SK-N-MC (cell line): ENCODE measurements at places on chromosomes 13 and 19.

DNA sequence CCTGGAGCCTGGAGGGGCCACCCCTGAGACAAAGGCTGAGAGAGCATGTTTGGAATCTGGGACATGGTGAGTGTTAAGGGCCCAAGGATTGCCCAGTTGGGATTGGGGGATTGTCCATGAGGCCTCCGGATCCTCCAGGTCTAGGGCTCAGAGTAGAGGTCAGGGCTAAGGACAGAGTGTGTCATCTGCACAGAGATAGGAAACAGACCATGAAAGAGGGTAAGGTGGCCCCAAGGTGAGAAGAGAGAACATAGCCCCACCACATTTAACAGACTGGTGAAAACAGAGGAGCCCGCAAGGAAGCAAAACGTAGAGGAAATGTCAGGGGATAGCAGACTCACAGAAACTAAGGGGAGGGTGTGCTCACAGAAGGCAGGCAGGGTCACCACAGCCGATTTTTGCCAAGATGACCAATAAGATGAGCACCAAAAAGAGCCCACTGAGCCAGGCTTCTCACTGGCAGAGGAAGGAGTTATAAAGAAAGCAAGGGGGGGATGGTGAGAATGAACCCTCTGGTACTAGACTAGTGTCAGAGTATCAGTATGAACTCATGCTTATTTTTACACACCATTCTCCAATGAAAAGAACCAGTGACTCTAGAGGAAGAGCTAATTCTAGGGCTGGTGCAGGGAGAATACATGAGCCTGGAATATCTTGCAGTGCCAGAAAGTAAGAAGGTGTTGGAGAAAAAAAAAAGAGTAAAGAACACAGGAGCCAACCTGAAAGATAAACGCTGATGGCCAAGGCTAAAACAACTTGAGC, 17.5 kb downstream of the DYRK1B start:
- DNase-seq, result no peak

DNA sequence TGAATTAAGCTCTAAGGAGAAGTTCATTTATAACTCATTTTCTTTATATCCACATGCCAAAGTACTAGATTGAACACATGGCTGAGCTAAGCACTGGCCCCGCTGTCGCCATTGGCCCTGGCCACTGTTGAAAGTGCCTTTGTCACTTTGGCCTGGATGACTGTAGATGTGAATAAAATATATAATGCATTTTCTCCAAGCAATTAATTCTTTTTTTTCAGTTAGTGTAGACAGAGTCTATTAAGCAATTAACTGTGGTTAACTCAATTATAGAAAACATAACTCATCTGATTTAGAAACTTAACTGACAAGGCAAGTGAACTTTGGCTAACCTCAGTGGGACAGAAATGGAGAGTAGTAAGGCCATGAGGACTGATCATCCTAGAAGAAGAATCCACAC, 965.6 kb downstream of the EFNB2 start:
- DNase-seq, result no peak

DNA sequence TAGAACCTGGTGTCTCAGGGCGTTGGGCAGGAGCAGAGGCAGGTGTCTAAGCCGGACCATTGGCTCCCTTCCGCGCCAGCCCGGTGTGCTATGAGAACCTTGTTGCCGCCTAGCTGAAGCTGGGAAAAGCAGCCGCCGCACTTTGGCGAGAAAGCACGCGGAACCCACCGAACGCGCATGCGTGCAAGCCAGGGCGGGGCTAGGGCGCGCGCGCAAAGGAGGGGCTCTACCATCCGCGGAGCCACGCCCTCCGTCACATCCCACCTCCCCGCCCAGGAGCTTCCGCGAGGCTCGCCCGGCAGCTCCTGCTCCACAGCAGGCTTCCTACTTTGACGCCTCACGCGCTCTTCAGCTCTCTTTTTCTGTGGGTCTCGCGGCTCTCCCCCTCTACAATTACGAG, 51.3 kb downstream of the WDR87 start:
- DNase-seq, result no peak

GRCh38 chr19:18879579-18880373, 16.2 kb downstream of the CERS1 start:
- DNase-seq, result no peak

GRCh38 chr13:50463719-50464118, 379.8 kb downstream of the DLEU7 start:
- DNase-seq, result peak; percentile 8

GRCh38 chr13:97352815-97353214, 81.2 kb upstream of the RAP2A start:
- DNase-seq, result no peak

DNA sequence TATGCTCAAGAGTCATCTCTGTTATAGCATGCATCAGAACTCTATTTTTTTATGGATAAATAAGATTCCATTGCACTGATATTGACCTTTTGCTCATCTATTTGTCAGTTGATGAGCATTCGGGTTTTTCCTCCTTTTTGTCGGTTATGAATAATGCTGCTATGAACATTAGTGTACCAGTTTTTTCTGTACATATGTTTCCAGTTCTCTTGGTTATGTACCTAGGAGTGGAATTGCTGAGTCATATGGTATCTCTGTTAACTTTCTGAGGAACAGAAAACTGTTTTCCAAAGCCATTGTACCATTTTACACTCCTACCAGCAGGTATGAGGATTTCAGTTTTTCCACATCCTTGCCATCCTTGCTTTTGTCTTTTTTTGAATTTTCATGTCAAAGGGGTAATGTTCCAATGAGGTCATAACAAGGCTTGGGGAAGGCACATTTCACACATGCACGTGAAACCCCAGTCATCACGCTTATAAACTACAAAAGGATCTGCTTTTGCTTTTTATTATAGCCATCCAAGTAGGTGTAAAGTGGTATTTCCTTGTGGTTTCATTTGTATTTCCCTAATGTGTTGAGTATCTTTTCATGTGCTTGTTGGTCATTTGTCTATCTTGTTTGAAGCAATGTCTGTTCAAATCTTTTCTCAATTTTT, 14.6 kb downstream of the KBTBD7 start:
- no peak for DNase-seq

- no peak for DNase-seq
These were observed 3.5 kb downstream of the KLF2 start for GRCh38 chr19:16327911-16328823.

GRCh38 chr19:19207637-19208572, 3.9 kb upstream of the NCAN start:
- no peak for DNase-seq

- no peak for DNase-seq
These were observed at the start of gene USF2 for GRCh38 chr19:35268536-35269437. USF2 (plus strand) TSS chr19:35268962; CDS start chr19:35269102, 140 bp downstream.

GRCh38 chr19:58315580-58315979, 10.4 kb downstream of the ERVK3-1 start:
- DNase-seq, result no peak

DNA sequence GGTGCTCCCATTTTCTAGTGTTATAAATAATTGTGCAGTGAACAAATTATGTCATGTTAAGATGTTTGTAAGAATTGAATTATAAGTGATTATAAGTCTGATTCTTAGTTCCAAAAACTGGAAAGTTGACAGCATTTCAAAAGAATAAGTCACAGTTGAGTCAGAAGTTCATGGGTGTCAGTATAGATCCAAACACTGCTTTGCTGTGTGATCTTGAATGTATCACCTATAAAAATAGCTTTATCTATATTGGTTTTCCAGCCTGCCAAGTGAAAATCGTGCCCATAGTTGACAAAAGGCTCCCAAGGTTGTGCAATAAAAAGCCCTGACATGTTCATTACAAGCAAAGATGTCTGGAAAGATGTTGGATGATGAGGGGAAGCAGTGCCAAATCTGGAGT, 336.0 kb downstream of the MTUS2 start:
- no peak for DNase-seq

DNA sequence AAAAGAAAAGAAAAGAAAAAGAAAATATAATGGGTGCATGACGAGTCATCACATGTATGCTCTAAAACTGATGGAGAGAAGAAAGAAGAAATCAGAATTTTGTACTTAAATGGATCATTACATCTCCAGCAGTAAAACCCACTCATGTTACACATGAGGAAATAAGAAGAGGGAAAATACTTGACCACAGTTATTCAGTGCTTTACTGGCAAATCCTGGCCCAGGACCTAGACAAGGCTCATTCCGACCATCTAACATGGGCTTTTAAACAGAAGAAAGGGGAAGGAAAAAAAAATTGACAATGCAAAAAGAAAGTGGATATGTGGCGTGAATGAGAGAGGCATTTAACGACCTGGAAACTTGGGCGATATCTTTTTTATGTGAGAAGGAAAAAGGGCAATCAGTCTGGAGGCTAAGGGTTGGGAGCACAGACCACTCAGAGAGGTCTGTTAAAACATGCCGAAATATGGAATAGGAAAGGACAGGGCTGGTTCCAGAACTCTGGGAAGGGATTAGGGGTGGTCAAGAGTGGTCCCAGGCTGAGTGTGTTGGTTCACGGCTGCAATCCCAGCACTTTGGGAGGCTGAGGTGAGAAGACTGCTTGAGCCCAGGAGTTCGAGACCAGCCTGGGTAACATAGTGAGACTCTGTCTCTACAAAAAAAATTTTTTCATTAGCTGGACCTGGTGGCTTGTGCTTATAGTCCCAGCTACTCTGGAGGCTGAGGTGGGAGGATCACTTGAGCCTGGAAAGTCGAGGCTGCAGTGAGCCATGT, 1.6 kb downstream of the SIGLECL1 start:
- no peak for DNase-seq

DNA sequence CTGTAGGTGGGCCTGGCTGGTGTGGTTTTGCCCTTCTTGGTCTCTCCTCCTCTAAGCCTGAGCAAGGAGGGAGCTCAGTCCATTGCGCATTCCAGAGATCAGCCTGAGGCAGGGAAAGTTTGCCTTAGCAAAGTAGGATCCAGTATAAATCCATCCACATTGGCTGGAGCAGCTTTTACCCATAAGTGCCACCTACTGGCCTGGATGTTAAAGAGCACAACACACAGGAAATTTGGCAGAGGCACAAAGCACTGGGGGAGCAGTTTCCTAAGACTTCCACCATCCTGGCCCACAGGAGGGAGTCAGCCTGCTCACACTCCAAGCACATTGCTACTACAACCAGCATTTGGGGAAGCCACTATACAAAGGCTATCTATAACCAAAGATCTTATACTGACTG, 1124.2 kb downstream of the SLITRK1 start:
- DNase-seq, result no peak

DNA sequence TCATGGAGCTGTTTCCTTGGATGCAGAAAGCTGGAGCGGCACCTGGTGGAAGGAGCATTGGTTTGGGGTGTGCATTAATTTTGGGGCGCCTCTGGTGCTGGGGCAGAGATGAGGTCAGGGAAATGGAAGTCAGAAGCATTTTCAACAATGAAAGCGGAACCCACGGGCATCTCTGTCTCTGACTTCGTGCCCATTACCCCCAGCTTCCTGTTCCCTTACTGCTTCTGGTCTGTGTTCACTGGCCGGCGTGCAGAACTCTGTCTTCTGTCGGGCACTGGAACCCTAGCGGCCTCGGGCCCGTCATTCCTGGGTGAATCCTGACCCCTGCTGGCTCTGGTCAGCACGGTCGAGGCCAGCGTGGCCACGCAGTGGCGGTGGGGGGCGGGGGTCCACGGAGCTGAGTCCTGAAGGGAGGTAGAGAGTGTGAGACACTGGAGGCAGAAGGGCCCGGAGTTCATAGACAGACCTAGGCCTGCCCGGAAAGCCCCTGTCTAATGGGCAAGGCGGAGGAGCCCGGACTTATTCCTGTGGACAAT, 7.9 kb upstream of the LINGO3 start:
- no peak for DNase-seq

DNA sequence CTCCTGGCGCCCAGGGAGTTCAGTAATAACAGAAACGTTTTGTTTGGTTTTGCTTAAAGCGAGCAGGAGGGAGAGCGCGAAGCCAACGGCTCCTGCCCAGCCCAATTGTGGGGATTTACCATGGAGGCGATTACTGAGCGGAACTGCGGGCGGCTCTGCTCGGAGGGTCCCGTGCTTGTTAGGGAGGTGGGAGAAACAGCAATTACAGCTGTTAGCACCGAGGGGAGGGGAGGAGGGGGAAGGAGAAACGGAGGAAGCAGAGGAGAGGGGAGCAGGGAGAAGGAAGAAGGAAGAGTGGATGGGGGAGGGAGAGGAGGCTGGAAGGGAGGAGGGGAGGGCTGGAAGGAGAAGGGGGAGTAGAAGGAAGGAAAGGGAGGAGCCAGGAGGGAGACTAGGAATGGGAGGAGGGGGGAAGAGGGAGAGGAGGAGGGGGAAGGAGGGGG, 7.7 kb upstream of the ONECUT3 start:
- no peak for DNase-seq

GRCh38 chr13:98652721-98653462, 76.0 kb upstream of the STK24 start:
- no peak for DNase-seq

DNA sequence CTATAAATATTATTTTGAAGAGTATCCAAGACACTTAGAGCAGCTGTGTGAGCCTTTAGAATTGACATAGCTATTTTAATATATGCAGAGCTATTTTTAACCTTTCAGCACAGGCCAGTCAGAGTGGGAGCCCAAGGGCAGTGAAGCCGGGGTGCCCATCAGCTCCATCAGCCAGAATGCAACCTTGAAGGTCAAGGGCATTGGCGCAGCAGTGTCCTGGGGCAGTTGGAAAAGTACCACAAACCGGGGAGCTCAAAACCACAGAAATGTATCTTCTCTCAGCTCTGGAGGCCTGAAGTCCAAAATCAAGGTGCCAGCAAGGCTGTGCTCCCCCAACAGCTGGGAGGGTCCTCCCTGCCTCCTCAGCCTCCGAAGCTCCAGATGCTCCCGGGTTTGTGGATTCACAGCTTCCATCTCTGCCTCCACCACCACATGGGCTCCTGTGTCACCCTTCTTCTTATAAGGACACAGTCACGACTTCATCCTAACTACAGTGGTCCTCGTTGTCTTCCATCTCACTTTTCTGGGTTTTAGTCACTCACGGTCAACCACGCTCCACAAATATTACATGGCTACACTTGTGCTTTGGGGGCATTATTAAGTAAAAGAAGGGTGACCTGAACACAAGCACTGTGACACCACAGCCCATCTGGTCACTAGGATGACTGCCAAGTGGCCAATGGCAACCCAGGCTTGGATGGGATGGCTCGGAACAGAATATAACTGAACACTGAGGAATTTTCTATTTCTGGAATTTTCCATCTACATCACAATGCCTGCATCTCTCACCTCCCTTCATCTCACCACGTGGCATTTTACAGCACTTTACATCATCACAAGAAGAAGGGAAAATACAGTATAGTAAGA, 15.9 kb upstream of the GAS6 start:
- no peak for DNase-seq

- DNase-seq, result no peak
These were observed 13.0 kb downstream of the OR7A5 start for GRCh38 chr19:14821937-14822336.

GRCh38 chr13:98422046-98422445, 154.9 kb downstream of the STK24 start:
- DNase-seq, result no peak

GRCh38 chr13:89930861-89931260, 1416.6 kb upstream of the MIR17HG start:
- no peak for DNase-seq
